ENCODE measurements at places on chromosomes 2 and 18.

DNA sequence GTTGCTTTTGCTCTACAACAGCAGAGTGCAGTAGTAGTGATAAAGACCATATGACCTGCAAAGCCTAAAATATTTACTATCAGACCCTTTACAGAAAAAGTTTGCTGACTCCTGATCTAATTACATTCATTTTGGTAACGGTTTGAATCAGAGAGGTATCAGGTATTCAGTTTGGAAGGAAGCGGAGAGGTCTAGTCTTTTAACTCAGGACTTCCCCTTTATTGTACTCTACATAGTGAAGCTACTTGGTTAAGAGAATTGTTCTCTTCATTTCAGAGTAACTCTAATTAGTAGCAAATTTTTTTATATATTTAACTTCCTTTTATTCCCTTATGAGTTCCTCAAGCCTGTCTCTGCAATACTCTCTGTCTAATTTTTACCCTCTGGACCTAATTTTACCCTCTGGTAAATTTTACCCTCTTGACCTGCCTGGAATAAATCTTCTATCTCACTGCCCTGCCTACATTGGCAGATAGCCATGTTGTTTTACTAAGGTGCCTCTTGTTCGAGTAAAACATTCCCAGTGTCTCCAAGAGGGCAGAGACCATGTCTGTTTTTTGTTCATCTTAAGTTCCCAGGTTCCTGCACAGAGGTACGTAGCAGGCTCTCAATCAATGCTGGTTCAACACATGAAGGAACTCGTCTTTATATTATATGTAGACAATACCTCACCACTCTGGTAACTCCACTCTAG is 170.6 kb downstream of the DNAH6 start:
- DNase-seq: no peak

GRCh38 chr2:39845460-39846146 is 66.5 kb upstream of the THUMPD2 start:
- no peak for DNase-seq

DNA sequence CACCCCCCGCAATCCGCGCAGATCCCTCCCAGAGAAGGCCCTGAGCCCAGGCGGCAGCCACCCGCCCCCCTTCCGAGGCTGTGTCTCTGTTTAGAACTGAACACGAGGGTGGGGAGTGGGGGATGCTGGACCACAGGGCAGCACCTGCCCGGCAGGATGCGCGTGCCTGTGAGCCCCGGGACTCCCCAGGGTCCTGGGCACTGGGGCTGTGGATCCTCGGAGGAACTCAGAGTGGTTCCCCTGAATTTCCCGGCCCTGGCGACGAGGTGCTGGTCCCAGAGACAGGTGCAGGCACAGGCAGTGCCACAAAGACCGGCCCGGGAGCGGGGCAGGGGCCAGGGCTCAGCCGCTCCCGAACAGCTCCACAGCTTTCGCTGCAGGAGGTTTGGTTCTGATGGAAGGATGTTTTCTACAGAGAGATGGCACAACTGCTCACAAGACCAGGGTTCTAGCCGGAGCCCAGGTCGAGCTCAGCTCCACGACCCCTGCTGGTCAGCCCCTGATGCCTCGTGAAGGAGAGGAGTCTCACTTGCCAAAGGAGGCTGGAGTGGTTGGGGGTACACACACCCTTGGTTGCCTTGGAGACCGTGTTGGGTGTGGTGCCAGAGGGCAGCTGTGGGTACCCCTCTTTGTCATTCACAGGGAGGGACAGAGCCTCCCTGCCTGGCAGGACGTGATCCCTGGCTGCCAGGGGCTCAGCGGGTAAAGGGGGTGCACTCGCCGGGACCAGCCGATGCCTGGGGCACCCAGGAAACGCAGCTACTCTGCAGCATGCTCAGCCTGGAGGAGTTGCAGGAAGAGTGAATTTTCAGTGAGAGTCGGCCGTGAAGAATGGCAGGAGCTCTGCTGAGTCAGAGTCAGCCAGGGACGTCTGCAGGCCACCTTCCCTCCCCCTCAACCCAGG is 4.4 kb upstream of the NEU4 start:
- DNase-seq: no peak

DNA sequence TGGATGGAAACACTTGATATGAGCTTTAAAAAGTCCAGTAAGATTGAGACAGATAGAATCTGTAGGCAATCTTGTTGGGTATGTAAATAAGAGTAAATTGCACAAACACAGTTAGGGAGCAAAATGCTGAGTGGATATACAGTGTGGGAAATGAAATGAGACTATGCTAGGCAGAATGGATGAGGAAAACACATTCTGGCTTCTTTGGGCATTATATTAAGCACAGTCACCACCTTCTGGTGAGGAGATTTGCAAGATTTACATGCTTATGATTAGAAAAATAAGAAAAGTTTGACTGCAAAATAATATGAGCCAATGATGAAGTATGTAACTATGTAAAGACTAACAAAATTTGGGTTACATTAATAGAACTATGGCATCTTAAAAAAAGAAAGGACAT is 2165.0 kb upstream of the CELF4 start:
- no peak for DNase-seq

GRCh38 chr18:24875777-24876176 is 415.3 kb downstream of the HRH4 start:
- DNase-seq: no peak

DNA sequence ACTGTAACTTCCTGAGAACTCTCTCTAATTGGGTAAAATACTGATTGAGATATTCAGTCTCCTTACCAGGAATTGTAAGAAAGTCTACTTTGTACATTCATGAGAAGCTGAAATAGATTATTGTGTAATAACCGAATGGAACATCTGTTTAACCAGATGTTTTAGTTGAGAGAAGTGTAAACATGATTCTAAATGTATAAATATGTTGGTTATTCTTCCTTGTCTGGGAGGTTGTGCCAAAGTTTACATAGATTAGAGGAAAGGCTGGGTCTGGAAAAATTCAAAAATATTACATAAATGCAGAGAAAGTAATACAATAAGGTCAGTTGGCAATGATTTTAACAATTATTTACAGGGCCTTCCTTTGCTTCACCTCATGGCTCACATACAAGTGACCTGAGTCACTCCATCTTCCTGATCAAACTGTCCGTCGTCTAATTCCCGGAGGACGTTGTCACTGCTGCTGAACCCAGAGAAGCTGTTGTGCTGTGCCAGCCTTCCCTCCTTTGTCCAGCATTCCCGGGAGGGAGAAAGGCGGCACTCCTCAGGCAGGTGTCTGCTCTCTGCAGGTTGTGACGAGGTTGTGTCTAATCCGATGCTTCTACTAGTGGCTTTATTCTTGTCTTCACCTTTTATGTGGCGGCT is 55.9 kb downstream of the MOB4 start:
- no peak for DNase-seq

DNA sequence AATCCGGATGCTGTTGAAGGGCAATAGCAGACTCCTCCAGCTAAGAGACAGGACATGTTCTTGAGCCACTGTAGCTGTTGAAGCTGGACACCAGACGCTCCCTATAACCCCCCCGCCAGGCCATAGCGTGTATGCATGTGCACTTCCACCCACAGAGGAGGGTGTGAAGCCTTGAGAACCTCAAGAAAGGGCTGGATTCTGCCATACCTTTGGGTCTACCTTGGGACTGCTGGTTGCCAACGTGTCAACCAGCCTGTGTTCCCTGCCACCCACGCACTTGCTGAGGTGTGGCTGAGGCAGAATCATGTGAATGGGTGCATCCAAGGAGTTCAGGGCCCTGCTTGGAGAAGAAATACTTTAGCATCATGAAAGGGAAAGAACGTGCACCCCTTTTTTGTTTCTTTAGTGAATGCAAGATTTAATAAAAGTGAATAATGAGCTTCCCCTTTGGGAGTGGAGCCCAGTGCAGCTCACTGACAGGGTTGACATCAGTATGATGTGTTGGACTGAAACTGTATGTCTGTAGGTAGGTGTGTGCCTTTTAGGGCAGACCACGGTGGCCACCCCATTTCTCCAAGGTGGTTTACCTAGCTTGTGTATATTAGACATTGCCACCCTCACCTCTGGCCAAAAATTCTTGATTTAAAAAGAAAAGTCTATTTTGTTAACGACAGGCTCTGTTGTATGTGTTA is 198.3 kb downstream of the MGAT5 start:
- no peak for DNase-seq

GRCh38 chr2:121529439-121530211 is 1.1 kb upstream of the RNU4ATAC start:
- DNase-seq: no peak

DNA sequence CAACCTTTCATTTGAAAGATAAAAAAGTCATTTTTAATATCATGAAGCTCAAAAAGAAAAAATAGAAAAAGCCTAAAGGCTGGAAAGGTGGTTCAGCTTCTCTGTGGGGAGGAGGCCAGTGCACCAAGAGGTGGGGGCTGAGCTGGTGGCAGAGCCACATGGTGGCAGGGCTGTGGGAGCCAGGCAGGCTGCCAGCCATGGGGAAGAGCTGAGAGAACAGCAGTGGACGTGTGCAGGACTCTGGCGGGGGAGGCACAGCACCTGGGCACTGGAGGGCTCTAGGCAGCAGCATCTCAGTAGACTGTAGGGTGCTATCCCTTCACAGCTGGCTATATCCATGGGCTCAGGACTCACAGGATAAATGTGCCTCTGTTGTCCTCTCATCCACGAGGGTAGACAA is 47.8 kb downstream of the STK25 start:
- no peak for DNase-seq

- no peak for DNase-seq
Observed at GRCh38 chr2:173659509-173659908, 304.8 kb downstream of the CDCA7 start.

DNA sequence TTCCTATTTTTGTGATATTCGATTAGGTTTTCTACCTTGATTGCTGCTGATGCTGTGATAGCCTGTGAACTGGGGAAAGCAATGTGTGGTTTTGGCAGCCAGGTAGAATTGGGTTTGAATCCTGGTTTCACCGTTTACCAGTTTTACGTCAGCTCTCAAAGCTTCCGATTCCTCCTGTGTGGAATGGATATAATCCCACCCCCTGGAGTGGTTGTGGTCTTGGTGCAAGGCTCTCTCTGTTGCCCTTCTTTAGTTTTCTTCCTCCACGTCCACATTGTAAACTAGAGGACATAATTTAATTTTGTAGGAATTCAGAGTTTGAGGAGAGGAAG is 45.0 kb downstream of the PHLPP1 start:
- no peak for DNase-seq

DNA sequence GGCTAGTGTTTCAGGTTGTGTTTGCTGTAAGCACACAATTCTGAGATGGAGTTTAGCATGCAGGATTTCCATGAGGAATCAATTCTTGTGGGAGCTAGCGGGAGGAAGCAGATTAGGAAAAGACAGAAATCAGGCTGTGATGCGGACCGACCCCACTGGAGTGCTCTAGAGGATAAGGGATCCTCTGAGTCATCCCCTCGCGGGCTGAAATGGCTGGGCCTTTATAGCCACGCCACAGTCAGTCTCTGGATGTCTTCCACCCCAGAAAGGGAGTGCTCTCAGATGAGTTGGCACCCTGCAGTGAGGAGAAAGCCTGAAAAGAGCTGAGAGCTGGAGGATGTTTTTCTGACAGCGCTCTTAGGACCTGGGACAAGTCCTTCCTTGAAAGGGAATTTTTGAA is 102.4 kb downstream of the GALNT3 start:
- no peak for DNase-seq

DNA sequence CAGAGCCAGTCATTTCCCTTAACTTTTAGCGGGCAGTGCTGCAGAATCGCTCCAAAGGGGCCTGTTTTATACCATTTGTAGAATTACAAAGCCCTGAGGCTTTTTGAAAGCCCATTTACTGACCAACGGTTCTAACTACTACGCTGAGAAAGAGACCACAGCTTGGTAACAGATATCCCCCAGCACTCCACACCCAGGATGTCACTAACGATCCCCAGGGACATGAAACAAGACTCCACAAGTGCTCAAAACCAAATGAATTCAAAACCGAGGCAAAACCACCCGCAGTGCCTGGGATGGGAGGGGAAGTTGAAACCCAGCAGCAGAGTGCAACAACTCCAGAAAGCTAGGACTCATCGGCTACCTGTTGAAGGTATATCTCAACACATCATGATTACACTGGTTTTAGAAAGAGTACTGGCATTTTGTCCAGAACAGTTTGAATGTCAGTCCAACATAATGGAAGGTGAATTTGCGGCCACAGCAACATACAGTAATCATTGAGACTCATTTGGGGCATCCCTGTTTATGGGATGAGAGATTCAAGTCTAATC is 33.6 kb upstream of the LRP2 start:
- DNase-seq: no peak

DNA sequence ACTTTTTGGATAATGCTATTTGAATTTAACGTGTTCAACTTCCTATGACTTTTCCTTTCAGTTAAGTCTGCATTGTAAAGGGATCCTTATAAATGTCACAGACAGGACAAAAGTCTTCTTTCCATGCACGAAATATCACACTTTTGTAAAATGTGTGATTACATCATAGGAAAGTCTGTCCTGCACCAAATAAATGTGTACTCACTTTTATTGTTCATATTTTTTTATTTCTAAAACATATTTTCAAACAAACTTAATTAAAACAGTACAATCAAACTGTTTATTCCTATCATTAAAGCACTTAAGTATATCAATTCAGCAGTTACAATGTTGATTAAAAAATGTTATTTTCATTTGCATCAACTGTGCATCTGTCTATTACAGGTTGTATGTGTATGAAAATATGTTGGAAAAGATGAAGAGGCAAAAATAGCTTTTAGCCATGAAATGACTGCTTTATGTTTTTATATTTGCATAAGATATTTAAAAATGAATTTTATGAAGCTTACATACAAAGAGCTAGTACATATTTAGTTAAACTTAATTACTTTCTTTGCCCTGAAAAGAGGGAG is 105.6 kb downstream of the CSRNP3 start:
- no peak for DNase-seq

GRCh38 chr2:69385443-69386151 is 1.4 kb downstream of the GFPT1 start:
- DNase-seq: no peak

GRCh38 chr2:200829258-200829655 is 17.5 kb downstream of the BZW1 start:
- no peak for DNase-seq

DNA sequence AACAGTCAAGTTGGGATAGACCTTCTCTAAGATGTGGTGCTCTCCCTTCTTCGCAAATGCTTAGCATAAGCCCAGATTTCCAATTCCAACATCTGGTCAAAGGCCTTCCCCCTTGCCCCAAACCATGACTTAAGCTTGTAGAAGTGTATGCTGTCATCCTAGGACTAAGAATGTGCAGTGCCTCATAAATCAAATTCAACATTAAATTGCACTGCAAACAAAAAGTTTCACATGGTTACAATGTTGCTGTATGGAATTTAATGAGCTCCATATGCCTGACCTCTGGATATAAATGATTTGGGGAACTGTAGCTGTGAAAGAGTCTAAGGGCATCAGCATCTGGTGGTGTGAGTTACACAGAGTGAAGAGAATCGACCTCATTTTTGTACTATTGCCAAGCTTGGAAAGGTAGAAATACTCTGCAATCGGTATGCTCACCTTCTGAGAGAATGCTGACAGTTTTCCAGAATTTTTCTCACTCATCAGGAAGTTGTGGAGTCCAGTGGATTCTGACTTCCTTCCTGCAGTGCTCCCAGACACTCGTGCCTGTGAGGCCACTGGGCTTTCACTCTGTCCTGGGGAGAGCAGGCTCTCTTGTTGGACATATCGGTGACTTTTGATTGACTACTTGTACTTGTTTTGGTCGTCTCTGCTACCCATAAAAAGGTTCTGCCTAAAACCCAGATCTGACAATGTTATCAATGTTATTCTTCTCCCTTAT is 40.6 kb downstream of the FASTKD2 start:
- no peak for DNase-seq

- DNase-seq: no peak
Observed at GRCh38 chr2:18123577-18123976, 245.1 kb downstream of the KCNS3 start.

- DNase-seq: no peak
Observed at GRCh38 chr2:212379103-212379502, 159.5 kb downstream of the ERBB4 start.
